ENCODE measurements at places on chromosomes 12 and 14.

DNA sequence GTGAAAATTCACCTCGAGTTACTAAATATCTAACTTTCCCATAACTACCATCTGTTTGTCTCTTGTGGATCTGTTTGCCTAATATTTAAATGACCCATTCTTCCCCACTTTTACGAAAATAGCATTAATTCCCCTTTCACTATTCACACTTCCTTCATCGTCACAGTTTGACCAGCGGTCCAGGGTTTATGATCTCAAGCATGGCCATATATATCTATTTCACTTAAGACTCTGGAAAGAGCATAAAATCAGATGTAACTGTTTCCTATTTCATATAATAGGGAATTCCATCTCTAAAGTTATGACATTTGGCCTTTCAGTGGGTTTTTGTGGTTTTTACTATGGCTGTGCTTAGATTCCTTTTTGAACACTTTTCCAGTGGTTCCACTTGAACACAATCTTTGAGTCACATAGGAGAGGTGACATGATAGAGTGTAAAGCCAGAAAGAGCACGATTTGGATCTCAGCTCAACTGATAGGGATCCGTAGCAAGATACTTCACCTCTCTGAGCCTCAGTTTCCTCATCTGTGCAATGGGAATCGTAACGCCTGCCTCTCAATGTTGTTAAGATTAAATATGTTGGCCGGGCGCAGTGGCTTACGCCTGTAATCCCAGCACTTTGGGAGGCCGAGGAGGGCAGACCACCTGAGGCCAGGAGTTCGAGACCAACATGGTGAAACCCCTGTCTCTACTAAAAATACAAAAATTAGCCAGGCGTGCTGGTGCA is 754 bp upstream of the BCL2L14 start:
- DNase-seq = no peak

- DNase-seq = no peak
These were observed 123.9 kb downstream of the DIO2 start for GRCh38 chr14:80087411-80087810.

DNA sequence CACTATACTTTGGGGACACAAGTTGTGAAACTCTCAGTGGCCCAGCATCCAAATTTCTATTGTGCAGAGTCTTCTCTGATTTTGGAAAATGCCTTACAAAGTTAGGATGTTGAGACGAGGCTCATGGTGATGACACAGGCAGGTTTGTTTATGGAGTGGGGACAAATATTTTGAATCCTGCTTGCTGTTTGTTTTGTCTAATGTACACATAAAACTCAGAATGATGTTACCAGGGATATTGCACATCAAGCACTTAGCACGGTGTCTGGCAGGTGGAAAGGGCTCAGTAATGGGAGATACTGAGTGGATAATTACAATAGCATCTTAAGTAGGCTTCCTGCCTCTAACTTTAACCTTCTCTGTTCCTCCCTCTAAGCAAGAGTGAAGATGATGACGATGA is 628.9 kb upstream of the TBX3 start:
- DNase-seq = no peak

DNA sequence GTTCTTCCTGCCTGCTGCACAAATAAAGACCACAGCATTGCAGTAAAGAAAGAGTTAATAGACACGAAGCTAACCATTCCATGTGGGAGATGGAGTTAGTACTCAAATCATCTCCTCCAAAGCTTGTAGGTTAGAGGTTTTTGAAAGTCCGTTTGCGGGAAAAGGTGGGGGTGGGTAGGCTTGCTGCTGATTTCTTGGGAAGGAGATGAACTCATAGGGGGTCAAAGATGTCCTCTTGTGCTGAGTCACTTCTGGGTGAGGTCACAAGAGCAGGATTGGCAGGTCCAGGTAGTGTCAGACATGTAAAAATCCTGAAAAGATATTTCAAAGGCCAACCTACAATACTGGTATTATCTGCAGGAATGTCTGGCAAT is 66.4 kb downstream of the PTHLH start:
- no peak for DNase-seq

All from keratinocyte (primary cell).